ENCODE measurements at places on chromosomes 6 and 20. TPM values are rescaled to one million over a fixed set of nuclear protein-coding genes. Genes with fewer than 3 reads are reported as not detected.

Gene PRL
- total RNA-seq = not detected

Gene CLVS2
- not detected for total RNA-seq

DNA sequence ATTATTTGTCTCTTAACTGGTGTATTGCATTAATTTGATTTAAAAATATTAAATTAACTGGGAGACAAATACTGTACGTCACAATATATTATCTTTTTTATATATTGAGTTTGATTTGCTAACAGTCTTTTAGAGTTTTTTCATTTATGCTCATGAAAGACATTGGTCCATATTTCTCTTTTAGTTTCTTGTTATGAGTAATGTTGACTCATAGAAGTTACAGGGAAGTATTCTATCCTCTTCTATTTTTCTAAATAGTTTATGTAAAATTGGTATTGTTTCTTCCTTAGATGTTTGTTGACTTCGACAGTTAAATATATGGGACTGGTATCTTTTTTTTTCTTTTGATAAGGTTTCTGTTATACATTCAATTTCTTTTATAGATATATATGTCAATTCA, 1115.6 kb upstream of the CITED2 start:
- DNase-seq = no peak

DNA sequence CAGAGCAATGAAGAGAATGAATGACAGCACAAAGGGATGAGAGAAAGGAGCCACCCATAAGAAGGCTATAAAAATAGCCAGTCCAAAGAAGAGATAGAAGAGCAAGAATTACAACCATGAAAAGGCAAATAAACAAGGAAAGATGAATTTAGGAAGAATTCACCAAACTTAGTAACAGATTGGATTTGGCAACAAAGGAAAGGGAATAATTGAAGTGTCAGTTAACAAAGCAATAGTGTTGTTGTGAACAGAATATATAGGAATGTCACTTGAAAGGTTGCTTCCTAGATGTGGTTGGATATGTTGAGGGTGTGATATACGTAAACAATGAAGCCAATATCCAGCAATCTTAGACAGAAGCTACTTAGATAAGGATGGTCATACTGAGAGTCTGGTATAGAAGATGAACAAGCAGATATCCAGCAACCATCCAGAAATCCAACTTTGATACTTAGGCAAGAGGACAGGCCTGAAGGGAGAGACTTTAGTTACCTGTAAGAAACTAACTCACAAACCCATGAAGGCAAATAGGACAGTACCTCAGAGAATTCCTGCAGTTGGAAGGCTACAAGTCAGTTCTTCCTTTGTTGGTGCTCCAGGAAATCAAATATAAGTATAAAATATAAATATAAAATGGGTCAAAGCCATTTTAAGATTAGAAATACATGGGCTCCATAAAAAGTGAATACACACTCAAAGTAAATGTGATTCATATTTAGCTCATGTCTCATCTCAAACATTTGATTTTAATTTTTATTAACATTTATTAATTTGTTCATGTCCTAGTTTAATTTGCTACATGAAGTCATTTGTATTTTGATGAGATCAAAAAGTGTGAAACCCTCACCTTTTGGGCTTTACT, 106.5 kb downstream of the HFE start:
- DNase-seq = no peak

GRCh38 chr20:19304389-19304788, 91.9 kb downstream of the SLC24A3 start:
- DNase-seq = no peak

Measured in omental fat pad (tissue), 4 donors.